Vagina (tissue), 2 donors: ENCODE measurements at places on chromosomes 2 and 18.

DNA sequence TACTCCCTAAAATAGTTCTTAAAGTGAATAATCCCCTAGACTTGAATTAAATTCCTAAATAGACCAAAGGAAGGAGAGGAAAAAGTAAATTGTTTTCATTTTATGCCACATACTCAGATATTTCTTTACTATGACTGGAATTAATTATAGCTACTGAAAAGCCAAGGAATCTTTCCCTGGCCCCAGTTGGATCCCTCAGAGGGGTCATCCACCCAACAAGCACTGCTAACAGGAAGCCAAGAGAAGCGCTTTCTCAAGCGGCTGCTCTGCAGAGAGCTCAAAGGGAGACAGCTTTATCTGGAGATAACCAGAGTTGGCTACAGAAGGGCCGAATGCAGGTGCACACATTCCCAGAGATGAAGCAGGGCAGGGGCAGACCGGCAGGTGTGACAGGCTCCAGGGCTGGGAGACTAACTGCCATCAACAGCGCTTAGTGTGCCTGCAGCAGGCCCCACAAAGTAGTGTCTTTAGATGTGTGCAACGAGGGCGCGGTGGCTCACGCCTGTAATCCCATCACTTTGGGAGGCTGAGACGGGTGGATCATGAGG, 51.1 kb downstream of the POLR1A start:
- H3K4me1 ChIP-seq: no peaks in the 10 kb centered on the region
- no peak overlapping the region for H3K27ac ChIP-seq
- H3K27me3 ChIP-seq: no peaks in the 10 kb centered on the region

DNA sequence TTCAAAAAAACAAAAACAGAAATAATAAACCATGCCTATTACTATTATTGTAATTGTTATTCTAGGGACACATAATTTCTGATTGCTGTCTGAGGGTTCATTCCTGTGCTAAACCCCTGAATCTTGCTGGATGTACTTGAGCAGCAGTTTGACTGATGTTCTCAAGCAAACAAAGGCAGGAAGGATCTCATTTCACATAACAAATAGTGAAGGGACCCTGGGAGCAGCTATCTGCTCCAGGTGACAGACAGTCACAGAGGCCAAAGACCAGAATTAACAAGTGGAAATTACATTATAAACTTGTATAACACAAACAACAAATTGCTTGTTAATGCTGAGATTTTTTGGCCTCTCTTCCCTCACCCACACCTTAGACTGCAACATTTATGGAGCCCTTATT, 284.2 kb downstream of the THSD7B start:
- no peaks in the 10 kb centered on the region for H3K27me3 ChIP-seq
- H3K27ac ChIP-seq: no peak overlapping the region
- H3K4me1 ChIP-seq: no peaks in the 10 kb centered on the region
- H3K4me3 ChIP-seq: no peak overlapping the region

DNA sequence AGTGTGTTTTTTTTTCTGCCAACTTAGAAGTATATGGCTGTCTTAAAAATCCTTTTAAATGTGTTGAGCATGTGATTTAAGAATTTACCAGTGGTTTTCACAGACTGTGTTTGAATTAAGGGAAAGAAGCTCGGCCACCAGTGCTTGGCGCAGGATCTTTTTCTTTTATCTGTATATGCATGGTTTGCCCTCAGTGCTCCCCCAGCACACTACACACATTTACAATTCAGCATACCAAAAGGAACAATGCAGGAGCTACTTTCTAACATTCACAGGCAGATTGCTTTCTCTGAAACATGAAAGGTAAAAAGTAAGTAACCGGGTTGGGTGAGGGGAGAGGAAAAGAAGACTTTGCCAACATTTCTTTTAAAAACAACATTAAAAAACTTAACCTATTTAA, 3.9 kb downstream of the SALL3 start:
- H3K4me3 ChIP-seq: peak overlapping the region; percentile 49
- peak overlapping the region; percentile 88 for H3K27ac ChIP-seq
- H3K4me1 ChIP-seq: no peaks in the 10 kb centered on the region

DNA sequence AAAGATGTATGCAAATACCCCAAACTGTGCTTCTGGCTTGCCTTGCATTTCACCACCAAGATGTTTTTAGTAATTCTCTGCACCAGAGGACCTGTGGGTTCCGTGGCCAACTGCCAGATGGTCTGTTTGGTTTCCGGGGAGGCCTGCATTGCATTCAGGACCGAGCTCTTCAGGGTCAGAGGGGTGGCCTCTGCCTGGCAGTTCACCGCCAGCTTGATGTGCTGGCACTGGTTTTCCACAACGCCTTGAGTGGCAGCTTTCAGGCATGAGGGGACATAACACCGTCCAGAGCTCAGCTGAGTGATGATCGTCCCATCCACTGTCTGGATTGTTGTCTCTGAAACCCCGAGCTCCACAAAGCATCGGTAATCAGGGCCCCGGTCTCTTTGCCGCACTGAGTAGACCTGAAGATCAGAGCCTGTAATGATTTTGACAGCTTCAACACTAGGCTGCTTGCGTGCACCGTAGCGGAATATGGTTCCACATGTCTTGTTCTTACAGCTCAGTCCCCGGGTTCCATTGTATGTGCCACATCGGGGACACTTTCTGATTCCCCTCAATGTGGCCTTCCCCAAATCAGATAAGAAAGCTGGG, 9.4 kb downstream of the C2orf42 start:
- peaks cover 34% of the 10 kb centered on the region for H3K36me3 ChIP-seq
- H3K27me3 ChIP-seq: no peaks in the 10 kb centered on the region
- no peak overlapping the region for H3K27ac ChIP-seq
- no peaks in the 10 kb centered on the region for H3K4me1 ChIP-seq
- no peak for DNase-seq
- no peak overlapping the region for H3K4me3 ChIP-seq

DNA sequence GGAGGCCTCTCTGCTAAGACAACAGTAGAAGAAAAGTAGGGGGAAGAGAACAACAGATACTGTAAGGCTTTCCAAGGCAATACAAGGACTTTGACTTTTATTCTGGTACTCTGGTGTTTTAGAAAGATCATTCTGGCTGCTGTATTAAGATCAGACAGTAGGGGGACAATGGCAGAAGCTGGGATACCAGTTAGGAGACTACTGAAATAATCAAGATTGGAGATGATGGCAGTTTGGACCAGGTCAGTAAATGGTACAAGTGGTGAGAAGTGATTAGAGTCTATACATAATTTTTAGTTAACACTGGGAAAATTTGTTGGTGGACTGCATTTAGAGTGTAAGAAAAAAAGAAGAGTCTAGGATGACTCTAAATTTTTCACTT, 139.7 kb downstream of the ROCK1 start:
- peaks cover 52% of the 10 kb centered on the region for H3K36me3 ChIP-seq
- DNase-seq: no peak
- H3K27me3 ChIP-seq: no peaks in the 10 kb centered on the region
- no peak overlapping the region for H3K4me3 ChIP-seq
- H3K4me1 ChIP-seq: no peaks in the 10 kb centered on the region

GRCh38 chr18:24185805-24186204, 46.9 kb downstream of the CABYR start:
- H3K27me3 ChIP-seq: no peaks in the 10 kb centered on the region
- no peaks in the 10 kb centered on the region for H3K4me1 ChIP-seq
- no peak overlapping the region for H3K4me3 ChIP-seq
- no peak for DNase-seq

- no peak for DNase-seq
- H3K4me1 ChIP-seq: no peaks in the 10 kb centered on the region
- H3K4me3 ChIP-seq: no peak overlapping the region
- no peaks in the 10 kb centered on the region for H3K36me3 ChIP-seq
These were observed 18.7 kb upstream of the FABP1 start for GRCh38 chr2:88146590-88146989.

DNA sequence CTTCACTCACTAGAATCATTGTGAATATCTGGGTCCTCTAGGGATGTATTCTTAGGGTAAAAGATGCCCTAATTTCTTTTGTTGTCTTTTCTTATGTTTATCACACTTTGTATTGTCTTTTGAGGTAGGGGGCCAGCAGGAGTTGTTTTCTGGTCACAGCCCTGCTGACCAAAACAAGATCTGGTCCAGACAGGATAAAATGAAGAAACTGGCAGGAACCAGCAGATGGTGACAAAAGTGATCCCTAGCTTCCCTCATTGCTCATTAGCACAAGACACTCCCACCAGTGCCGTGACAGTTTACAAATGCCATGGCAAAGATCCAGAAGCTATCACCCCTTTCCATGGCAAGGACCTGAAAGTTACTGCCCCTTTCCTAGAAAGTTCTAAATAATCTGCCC, 81.7 kb upstream of the CCDC85A start:
- H3K4me1 ChIP-seq: no peaks in the 10 kb centered on the region
- H3K27me3 ChIP-seq: no peaks in the 10 kb centered on the region
- DNase-seq: no peak
- H3K36me3 ChIP-seq: no peaks in the 10 kb centered on the region
- no peak overlapping the region for H3K4me3 ChIP-seq

DNA sequence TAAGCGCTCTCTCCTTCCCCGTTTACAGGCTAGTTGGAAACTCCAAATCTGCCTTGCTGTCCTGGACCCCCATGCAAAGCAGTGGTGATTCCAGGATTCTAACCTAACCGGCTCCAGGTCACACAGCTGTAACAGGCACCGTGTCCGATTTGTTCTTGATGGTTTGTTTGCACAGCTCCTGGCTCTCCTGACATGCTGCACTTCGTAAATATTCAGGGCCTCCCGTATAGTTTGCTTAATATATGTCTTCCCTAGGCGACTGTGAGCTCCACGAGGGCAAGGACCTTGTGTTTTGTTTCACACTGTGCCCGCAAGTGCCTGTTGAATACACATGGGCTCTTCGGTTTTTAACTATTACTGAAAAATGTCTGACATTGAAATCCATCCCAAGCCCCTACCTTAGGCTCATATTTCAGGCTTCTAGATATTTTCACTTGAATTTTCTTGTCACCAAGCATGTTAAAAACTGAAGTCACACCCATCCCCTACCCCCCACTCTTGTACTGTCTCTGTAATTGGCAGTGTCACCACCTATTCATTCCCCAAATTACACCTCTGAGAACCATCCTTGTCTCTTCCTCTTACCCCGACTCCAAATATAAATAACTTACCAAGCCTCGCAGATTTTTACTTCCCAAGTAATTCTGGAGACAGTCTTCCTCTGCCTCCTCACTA, 1.0 kb upstream of the PUM2 start:
- H3K4me1 ChIP-seq: peaks cover 45% of the 10 kb centered on the region
- H3K4me3 ChIP-seq: peak overlapping the region; percentile 77
- peak overlapping the region; percentile 97 for H3K27ac ChIP-seq

- H3K27me3 ChIP-seq: no peaks in the 10 kb centered on the region
- H3K4me3 ChIP-seq: no peak overlapping the region
- no peaks in the 10 kb centered on the region for H3K4me1 ChIP-seq
- DNase-seq: no peak
- H3K36me3 ChIP-seq: no peaks in the 10 kb centered on the region
These were observed 308.6 kb downstream of the TGIF1 start for GRCh38 chr18:3758531-3758930.

DNA sequence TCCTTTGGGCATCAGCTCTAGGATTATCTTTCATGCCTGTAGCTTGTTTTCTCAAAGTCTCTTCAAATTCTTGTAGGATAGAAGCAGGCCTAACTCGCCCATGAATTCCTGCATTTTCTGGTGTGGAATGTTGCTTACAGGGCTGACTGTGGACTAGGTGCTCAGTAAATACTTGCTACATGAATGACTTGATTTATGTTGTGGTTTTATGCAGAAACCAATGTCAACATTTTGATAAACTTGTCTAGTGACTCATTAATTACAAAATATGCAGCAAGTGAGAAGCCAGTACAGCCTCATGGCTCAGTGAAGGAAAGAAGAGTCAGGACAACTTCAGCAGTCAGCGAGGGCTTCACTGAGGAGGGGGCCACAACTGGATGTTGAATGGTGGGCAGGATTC, 110.6 kb upstream of the SIX2 start:
- H3K36me3 ChIP-seq: no peaks in the 10 kb centered on the region
- no peaks in the 10 kb centered on the region for H3K27me3 ChIP-seq
- no peak overlapping the region for H3K27ac ChIP-seq
- peak; percentile 22 for DNase-seq
- H3K4me1 ChIP-seq: no peaks in the 10 kb centered on the region
- no peak overlapping the region for H3K4me3 ChIP-seq

DNA sequence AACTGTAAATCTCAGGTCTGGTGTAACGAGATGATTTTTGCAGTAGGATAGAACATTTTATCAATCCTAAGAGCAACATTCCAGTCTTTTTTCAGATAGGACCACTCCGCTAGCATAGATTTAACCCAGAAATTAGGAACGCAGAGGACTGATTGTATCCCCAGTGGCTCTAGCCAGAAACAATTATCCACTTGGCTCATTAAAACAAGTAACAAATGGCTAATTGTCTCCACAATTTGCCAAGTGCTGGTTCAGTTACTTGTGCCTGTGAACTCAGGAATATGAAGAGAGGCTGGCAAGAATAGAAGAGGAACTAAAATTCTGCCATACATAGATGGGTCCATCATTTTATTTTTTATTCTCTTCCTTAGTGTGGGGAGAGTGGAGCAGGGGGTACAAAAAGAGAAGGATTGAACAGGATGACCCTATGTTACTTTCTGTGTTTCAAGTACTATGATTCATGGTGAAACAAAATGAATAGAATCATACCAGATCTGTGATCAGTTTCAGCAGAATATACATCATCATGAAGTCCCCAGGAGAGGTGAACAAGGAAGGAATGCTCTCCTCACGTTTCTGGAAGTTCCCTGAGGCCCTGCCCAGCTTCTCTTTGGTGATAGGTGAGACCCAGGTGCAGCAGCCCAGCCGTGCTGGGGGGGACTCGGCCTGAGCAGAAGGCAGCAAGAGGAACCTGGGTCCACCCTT, 121.6 kb downstream of the ARL4C start:
- H3K27me3 ChIP-seq: no peaks in the 10 kb centered on the region
- no peak overlapping the region for H3K27ac ChIP-seq
- no peaks in the 10 kb centered on the region for H3K4me1 ChIP-seq
- no peaks in the 10 kb centered on the region for H3K36me3 ChIP-seq
- no peak overlapping the region for H3K4me3 ChIP-seq

- H3K27me3 ChIP-seq: no peaks in the 10 kb centered on the region
- H3K36me3 ChIP-seq: no peaks in the 10 kb centered on the region
- no peak overlapping the region for H3K4me3 ChIP-seq
- H3K27ac ChIP-seq: no peak overlapping the region
These were observed 10.3 kb upstream of the CHST10 start for GRCh38 chr2:100427627-100428258.

GRCh38 chr2:56811401-56811800, 627.6 kb downstream of the CCDC85A start:
- DNase-seq: no peak
- no peak overlapping the region for H3K4me3 ChIP-seq
- no peaks in the 10 kb centered on the region for H3K4me1 ChIP-seq
- H3K36me3 ChIP-seq: no peaks in the 10 kb centered on the region
- no peak overlapping the region for H3K27ac ChIP-seq

GRCh38 chr2:6822406-6822805, 43.3 kb downstream of the CMPK2 start:
- H3K36me3 ChIP-seq: no peaks in the 10 kb centered on the region
- H3K4me1 ChIP-seq: peaks cover 13% of the 10 kb centered on the region

GRCh38 chr2:145822892-145823534, 1303.1 kb upstream of the ZEB2 start:
- no peak overlapping the region for H3K27ac ChIP-seq
- no peaks in the 10 kb centered on the region for H3K36me3 ChIP-seq
- H3K4me1 ChIP-seq: no peaks in the 10 kb centered on the region
- no peaks in the 10 kb centered on the region for H3K27me3 ChIP-seq
- H3K4me3 ChIP-seq: no peak overlapping the region
